Fibroblast of skin of left biceps (primary cell): ENCODE measurements at places on chromosomes 5 and 9.

GRCh38 chr5:29796013-29796412 lies 1397.5 kb upstream of the CDH6 start:
- no peak for DNase-seq

DNA sequence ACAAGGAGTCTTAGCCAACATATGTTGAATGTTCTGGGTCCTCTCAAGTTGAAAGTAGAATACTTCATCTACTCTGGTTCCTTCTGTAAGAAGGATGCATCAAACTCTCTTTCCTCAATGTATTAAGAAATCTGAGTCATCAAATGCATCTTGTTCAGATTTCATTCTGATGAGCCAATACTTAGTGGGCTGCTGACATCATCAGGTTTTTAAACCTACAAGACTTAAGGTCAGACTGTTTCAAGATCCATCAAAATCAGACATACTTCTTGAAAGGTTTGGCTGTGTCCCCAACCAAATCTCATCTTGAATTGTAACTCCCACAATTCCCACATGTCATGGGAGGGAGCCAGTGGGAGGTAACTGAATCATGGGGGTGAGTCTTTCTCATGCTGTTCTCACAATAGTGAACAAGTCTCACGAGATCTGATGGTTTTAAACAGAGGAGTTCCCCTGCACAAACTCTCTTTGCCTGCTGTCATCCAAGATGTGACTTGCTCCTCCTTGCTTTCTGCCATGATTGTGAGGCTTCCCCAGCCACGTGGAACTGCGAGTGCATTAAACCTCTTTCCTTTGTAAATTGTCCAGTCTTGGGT lies 168.8 kb downstream of the RAPGEF6 start:
- peak; percentile 46 for DNase-seq

DNA sequence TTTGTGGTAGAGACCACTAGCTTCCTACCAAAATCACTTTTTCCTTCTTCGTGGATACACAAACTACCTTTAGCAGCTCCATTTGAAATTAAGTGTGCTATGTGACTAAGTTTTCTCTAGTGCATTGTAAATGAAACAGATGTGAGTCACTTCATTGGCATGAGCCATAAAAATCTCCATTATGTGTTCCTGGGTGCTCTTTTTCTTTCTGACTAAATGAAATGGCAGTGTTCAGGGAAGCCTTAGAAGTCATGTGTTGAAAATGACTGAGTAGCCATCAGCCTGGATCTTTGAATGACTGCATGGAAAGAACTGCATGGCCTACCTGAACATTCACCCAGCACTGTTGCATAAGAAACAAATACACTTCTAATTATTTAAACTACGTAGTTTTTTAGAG lies 107.9 kb downstream of the NDUFAF2 start:
- DNase-seq: peak; percentile 60

DNA sequence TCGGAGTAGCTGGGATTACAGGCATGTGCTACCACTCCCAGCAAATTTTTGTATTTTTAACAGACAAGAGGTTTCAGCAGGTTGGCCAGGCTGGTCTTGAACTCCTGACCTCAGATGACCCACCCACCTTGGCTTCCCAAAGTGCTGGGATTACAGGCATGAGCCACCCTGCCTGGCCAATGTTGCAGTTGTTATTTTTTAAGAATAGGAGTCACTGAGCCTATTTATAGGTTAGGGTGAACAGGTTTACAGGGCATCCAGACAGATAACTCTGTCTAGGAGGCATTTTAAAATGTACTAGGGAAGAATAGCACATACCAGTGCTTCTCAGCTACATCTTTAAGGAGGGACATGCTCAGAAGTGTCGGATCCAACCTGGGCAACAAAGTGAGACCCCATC lies 60.1 kb upstream of the BNC2 start:
- no peak for DNase-seq

DNA sequence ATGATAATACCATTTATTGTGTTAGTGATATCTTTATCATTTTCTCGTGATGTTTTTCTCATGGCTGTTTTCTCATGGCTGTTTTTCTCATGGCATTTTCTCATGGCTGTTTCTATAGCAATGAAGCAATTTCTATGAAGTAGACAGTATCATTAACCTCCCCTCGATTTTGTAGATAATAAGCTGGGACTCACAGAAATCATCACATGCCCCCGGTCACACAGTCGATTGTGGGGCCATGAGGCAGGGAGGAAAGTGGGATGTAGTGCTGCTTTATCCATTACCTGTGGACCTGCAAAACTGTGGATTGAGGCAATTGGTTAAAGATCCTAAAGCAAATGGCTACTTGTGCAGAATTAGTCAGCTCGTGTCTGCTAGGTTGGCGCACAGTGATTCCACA lies 47.3 kb downstream of the TGFBI start:
- no peak for DNase-seq

GRCh38 chr5:120765189-120765588 lies 301.1 kb downstream of the PRR16 start:
- DNase-seq: no peak

- no peak for DNase-seq
Measured at GRCh38 chr9:136569526-136570148, 23.8 kb upstream of the NOTCH1 start.

GRCh38 chr9:90142580-90142979 lies 500.0 kb downstream of the DIRAS2 start:
- DNase-seq: no peak

GRCh38 chr9:116806075-116806474 lies 119.0 kb downstream of the TRIM32 start:
- DNase-seq: no peak

DNA sequence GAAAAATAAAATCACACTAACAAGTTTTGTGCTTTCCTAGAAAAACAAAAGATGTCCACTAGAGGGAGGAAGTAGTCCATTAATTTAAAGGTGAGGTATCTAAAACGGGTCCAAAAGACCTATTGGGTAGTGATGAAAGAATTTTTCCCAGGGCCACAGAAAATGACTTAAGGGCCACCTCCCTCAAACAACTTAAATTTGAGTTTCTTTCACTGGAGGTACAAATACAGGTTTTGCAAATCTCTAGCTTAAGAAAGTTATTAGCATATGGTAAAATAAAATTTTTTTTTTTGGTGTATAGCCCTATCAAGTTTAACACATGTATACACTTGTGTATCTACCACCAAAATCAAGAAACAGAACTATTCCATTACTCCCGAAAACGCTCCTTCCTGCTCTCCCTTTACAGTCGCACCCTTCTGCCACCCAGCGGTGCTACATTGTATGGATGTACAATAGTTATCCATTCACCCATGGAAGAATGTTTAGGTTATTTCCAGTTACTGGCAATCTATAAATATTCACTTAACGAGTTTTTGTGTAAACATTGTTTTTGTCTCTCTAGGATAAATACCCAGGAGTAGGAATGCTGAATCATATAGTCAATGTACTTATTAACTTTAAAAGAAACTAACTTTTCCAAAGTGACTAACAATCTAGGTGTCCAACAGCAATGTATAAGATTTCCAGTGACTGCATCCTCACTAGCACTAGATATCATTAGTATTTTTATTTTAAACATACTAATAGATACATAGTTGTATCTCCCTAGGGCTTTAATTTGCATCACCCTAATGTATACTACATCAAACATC lies 21.9 kb downstream of the DEPDC1B start:
- no peak for DNase-seq

GRCh38 chr5:136027311-136027710 lies 1.5 kb upstream of the TGFBI start:
- no peak for DNase-seq

DNA sequence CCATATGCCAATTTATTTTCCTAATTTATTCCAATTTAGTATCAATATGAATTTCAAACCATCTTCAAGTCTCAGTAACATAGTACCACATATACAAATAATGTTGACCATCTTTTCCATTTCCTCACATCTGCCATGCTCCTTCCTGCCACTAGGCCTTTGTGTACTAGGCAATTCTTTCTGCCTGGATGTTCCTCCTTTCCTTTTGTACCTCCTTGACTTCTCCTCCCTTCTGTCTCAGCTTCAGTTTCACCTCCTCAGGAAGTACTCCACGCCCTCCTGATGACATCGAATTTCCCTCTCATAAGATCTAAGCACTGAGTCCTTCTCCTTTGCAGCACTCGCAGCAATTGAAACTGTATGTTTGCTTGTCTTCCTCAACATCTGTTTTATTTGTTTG lies 53.9 kb downstream of the MEF2C start:
- DNase-seq: no peak

- no peak for DNase-seq
Measured at GRCh38 chr5:139027150-139027549, 152.0 kb upstream of the LRRTM2 start.

DNA sequence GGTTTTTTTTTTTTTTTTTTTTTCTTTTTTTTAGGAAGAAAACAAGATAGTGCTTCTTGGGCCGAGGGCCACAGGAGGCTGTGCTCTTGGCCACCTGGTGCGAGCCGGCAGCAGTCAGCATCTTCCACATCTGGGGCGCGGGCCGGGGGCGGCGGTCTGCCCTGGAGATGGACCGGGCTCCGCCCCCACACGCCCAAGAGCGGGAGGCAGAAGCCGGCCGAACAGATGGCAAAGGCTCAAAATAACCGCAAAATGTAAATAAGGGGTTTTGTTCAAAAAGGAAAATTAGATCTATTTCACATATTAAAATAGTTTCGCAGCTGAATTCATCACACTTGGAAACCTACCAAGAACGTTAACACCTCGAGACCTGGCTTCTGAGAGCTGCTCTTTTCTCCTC lies 51.5 kb upstream of the UBAC1 start:
- DNase-seq: peak; percentile 7

- no peak for DNase-seq
Measured at GRCh38 chr9:20592673-20593072, 29.6 kb downstream of the MLLT3 start.

DNA sequence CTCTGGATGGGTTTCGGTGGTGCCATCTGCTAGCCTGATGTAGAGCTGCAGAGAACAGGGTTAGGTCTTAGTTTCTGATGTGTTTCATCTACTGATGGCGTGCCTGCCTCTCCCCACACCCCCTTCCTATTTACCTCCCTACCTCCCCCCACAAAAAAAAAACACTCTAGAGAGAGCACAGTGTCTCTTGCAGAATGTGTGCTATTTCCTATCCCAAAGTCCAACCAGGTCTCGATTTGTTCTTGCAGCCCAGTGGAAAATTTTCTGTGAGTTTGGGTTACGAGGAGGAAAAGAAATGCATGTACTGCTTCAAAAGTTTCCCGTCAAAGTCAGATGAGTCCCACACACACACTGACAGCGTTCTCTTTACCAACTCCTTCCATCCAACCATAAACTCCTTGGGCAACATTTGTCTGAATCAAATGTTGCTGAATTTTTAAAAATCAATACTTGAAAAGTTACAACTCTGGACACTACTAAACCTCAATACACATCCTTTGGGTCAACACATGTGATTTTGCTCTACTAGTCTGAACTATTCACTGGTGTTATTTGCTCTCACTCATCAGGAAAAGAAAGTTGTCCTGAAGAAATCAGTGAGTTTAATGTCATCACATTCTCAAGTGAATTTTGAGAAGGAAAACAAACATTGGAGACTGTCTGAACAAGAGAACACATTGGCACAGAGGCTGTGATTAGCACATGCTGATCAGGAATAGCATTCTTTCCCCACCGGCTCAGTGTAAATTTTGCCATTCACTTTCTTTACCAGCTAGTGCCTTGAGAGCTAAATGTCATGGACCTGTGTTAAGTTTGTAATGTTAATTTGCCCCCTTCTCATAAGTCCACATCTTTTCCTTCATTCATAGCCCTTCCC lies 84.1 kb downstream of the MAMDC2 start:
- DNase-seq: no peak

- DNase-seq: peak; percentile 21
Measured at GRCh38 chr5:96745844-96746531, 61.8 kb downstream of the ERAP1 start.

DNA sequence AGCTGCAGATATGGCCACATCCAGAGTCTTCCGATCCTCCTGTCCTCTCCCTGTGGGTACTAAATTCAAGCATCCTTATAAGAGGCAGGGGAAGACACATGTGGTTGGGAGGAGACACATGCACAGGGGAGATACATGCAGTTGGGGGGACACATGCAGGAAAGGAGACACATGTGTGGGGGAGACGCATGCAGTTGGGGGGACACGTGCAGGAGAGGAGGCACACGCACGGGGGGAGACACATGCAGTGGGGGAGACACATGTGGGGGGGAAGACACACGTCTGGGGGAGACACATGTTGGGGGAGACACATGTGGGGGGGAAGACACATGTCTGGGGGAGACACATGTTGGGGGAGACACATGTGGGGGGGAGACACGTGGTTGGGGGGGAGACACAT lies 21.2 kb upstream of the OLFM1 start:
- no peak for DNase-seq

DNA sequence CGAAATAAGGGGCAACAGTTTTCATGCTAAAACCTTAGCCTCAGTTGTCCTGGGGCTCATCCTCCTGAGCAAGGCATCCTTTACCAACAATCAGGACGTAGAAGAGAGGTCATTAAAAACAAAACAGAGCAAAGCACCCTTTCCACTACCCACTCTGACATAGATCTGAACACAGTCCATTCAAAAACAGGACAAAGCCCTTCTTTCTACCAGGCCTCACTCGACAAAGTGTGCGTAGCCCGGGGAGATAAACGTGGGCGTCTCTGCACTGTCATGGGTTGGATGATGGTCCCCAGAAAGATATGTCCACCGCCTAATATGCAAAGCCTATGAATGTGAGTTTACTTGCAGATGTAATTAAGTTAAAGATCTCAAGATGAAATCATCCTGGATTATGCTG lies 60.6 kb upstream of the TAS2R1 start:
- DNase-seq: no peak

GRCh38 chr5:145637396-145637795 lies 197.7 kb downstream of the PRELID2 start:
- DNase-seq: peak; percentile 6

DNA sequence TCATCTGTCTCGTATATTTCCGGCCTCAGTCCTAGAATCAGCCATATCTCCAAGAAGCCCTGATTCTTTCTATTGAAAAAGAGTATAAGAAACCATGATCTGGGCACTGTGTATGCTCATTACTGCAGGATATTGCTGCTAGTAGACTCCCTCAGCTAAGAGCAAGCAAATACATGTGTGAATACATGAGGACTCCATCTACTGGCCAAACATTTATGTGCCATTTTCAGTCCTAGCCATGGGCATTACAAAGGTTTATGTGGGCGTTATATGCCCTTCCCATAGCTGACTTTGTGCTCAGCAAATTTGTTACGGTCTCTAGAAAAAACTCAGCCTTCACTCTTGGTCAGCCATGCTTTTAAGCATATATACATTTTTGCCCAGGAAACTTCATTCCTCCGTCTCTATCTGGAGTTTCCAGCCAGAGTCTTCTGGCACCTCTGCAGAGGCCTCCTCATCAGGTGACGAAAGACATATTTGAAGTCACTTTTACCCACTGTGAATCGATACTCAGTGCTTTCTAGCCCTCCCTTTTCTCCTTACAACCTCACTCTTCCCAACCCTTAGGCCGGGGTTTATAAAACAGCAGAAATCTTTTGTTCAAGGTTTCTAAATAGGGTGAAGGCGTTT lies 1495.6 kb upstream of the CDH6 start:
- no peak for DNase-seq

GRCh38 chr9:87290241-87291052 lies 207.2 kb upstream of the DAPK1 start:
- DNase-seq: peak; percentile 97

GRCh38 chr9:97567894-97568202 lies 65.3 kb downstream of the TSTD2 start:
- no peak for DNase-seq

- DNase-seq: no peak
Measured at GRCh38 chr5:72539038-72539437, 31.8 kb upstream of the ZNF366 start.

- no peak for DNase-seq
Measured at GRCh38 chr5:95909738-95910137, 51.9 kb downstream of the ELL2 start.
